Placental epithelial cell (primary cell): ENCODE measurements at places on chromosomes 4 and X. TPM values are rescaled to one million over a fixed set of nuclear protein-coding genes. Genes with fewer than 3 reads are reported as not detected.

Gene CYBB
- not detected in 2 replicates for total RNA-seq

Gene CDK16
- 111 and 134 TPM in 2 replicates for total RNA-seq

Gene CASK
- total RNA-seq, result 18.5 and 33.4 TPM in 2 replicates

Gene MTM1
- total RNA-seq, result 11.0 and 12.3 TPM in 2 replicates

Gene GRIA3
- 0.76 TPM in 1 of 2 replicates, not detected in the other for total RNA-seq

Gene CITED1
- total RNA-seq, result not detected in 2 replicates

Gene VMA21
- 29.1 and 45.1 TPM in 2 replicates for total RNA-seq

Gene SPANXA2
- total RNA-seq, result not detected in 2 replicates

Gene HAND2
- total RNA-seq, result 9.9 and 19.6 TPM in 2 replicates

Gene DIPK2B
- not detected in 2 replicates for total RNA-seq

Gene CXCL11
- total RNA-seq, result not detected in 2 replicates

Gene SLITRK4
- 0.11 TPM in 1 of 2 replicates, not detected in the other for total RNA-seq

Gene MTHFD2L
- total RNA-seq, result 13.3 and 28.7 TPM in 2 replicates

Gene ATP8A1
- total RNA-seq, result under 0.01 and 0.43 TPM in 2 replicates

Gene SUPT20HL2
- not detected in 2 replicates for total RNA-seq

Gene VCX2
- not detected in 2 replicates for total RNA-seq

Gene BEX2
- total RNA-seq, result 2.1 and 6.7 TPM in 2 replicates

Gene AMBN
- not detected in 2 replicates for total RNA-seq

Gene SNX12
- total RNA-seq, result 81.3 and 95.1 TPM in 2 replicates

Gene MAB21L2
- not detected in 2 replicates for total RNA-seq

Gene TLR3
- 3.3 and 4.3 TPM in 2 replicates for total RNA-seq

Gene JCHAIN
- total RNA-seq, result not detected in 2 replicates

Gene SPANXN5
- not detected in 2 replicates for total RNA-seq
